ENCODE measurements at places on chromosomes 5 and 9. TPM values are rescaled to one million over a fixed set of nuclear protein-coding genes. Genes with fewer than 3 reads are reported as not detected.
A peak's percentile ranks its signal among the peaks of the same experiment; 100 is the strongest.

OTULINL gene
- total RNA-seq = 35.0 TPM

HMCN2 gene
- 0.88 TPM for total RNA-seq

DNA sequence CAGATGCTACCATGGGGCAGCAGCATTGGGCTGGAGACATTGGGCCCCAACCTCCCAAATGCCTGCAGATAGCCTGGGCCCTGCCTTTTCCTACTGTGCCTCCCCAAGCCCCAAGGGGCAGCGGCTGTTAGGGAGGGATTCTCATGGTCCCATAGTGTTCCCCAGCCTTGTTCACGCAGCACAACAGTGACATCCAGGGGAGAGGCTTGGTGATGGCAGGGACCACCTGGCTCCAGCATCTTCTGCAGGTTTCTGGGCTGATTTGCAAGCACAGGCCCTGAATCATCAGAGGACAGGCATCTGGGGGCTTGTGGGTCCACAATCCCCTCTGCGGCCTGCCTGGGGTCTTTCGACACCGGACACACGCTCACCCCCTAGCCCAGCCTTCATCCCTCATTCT, 354.6 kb downstream of the SLIT3 start:
- H3K27ac ChIP-seq = no peak overlapping the region
- H3K27me3 ChIP-seq = no peaks in the 10 kb centered on the region
- peaks cover 5% of the 10 kb centered on the region for H3K4me1 ChIP-seq
- DNase-seq = no peak
- no peak overlapping the region for H3K4me3 ChIP-seq

DNA sequence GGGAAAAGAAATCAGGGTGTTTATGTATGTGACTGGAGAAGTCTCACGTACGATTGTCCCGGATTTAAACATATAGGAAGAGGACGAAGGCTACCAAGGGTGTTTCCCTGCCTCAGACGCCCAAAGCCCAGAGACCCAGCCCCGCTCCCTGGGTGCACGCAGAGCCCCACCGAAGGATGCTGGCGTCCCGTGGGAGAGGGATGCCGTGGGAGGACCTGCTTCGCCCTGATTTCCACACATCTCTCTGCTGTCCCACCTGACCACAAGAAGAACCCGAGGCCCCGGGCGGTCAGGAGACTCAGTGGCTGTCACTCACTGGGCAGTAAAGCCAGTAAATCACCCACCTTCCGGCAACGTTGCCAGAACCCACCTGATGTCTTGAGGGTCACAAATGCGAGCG, 211.8 kb upstream of the TBCA start:
- H3K4me3 ChIP-seq = no peak overlapping the region
- H3K27ac ChIP-seq = no peak overlapping the region
- no peak for DNase-seq
- peaks cover 2% of the 10 kb centered on the region for H3K36me3 ChIP-seq

DNA sequence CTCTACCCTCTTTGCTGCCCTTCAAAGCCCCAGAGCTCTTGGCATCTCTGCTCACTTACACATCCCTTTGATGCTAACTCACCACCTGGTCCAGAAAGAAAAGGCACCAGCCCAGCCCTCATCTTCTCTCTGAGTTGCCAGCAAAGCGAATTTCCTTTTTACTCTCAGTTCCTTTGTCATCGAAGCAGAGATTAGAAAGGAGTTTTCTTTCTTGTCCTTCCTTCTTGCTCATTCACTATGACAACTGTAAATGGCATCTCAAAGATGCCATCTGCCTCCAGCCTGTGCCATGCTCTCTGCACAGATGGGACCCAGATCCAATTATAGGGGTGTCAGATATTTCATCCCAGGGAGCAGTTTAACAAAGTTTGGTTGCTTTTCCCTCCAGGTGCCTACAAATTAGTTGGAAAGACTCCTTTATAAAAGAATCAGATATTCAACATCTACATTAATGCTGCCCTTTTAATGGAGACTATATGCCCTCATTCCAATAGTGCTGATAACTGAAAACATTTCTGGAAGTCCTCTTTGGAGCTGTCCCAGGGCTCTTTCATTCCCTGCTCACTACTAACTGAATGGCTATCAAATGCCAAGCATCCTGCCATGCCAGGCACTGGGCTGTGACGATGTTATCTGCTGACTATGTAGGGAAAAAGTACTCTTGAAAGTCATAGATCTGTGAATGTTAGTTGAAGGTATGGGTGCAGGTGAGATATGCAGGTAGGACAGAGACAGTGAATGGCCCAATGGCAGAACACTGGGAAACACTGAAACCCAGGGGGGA, 58.9 kb downstream of the SUSD1 start:
- no peak overlapping the region for H3K27ac ChIP-seq
- H3K4me3 ChIP-seq = no peak overlapping the region

DNA sequence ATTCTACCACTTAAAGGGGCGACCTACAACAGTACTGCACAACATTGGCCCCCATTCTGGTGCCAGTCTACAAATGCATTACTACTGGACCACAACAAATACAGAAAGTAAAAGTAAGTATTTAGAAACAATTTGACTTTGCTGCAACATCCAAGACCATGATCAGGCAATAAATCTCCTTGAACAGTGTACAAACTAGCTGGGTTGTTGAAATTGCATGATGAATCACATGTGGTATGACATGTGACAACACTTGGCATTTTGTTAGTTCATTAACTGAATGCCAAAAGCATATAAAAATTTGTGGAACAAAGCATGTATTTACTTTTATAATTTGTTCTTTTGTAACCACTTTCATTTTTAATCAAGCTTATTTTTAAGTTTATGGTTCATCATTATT, 270.5 kb downstream of the NFIB start:
- H3K27ac ChIP-seq = no peak overlapping the region
- H3K27me3 ChIP-seq = no peaks in the 10 kb centered on the region
- no peak overlapping the region for H3K4me3 ChIP-seq

- no peaks in the 10 kb centered on the region for H3K27me3 ChIP-seq
- no peak for DNase-seq
- no peaks in the 10 kb centered on the region for H3K36me3 ChIP-seq
- peaks cover 11% of the 10 kb centered on the region for H3K4me1 ChIP-seq
- no peak overlapping the region for H3K27ac ChIP-seq
Measured at GRCh38 chr9:77952635-77953328, 78.8 kb downstream of the GNAQ start.

DNA sequence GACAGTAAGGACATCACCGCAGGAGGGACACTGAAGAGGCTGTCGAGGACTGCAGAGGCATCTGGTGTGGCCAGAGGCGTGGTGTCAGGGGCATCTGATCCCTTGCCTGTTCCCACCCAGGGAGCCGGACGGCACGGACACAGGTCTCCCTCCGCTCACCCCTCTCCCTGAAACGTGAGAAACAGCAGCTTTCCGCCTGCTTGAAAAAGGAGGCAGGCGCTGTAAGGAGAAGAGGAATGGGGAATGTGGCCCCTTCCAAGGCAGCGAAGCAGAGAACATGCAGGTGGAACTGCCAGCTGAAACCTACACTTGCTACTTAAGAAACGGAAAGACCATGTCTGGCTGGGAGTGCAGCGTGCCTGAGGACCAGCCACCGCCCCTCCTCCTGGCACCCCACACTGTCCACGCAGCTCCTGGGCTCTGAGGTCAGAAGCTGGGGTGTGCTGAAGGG, 176.2 kb downstream of the GAPVD1 start:
- no peak overlapping the region for H3K4me3 ChIP-seq
- no peaks in the 10 kb centered on the region for H3K27me3 ChIP-seq
- peaks cover 37% of the 10 kb centered on the region for H3K36me3 ChIP-seq
- H3K27ac ChIP-seq = no peak overlapping the region
- no peak for DNase-seq

DNA sequence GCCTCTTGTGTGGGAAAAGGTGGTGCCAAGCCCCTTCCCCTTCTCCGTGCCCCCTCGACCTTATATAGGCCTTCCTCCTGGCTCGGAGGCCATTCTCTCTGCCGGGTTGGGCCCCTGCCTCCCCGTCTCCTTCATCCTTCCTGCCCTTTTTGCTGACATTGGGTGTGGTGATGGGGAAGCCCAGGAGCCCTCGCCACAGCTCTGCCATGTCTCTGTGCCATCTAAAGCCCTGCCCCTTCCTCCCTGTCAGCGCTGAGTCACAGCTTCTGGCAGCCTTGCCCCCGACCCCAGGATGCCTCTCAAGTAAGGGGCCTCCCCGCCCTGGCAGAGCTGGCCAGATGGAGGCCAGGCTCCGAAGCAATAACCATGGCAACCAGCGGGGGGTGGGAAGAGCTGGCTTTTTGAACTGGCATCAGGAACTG, 30.4 kb downstream of the JADE2 start:
- no peak overlapping the region for H3K4me3 ChIP-seq
- peaks cover 27% of the 10 kb centered on the region for H3K4me1 ChIP-seq
- DNase-seq = peak; percentile 93
- peaks cover 49% of the 10 kb centered on the region for H3K36me3 ChIP-seq
- H3K27ac ChIP-seq = no peak overlapping the region
